Stimulated activated CD4-positive, alpha-beta T cell treated with anti-CD3 and anti-CD28 coated beads, Interleukin-12 subunit alpha, Interleukin-12 subunit beta, amount 100 ng/mL, for 4 hours (primary cell): ENCODE measurements at places on chromosomes 5 and 9.

DNA sequence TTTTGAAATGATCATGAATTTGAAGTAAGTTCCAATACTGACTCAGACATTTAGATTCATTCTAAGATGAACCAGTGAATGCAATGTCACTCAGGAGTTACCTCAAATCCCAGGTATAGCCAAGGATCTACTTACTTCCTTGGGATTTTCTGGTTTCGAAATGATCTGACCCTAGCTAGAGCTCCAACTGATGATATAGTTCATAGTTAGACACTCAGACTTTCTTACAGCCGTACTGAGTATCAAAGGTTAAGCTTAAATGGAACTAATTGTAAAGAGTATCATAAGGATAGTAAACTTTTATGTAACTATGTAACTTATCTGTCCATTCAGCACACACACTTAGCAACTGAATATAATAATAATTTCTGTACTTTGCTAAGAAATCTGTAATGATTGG is 84.0 kb upstream of the FSD1L start:
- DNase-seq: no peak

GRCh38 chr5:27548484-27548883 is 510.1 kb upstream of the CDH9 start:
- no peak for DNase-seq

GRCh38 chr5:157384971-157385709 is 74.9 kb upstream of the NIPAL4 start:
- DNase-seq: no peak

DNA sequence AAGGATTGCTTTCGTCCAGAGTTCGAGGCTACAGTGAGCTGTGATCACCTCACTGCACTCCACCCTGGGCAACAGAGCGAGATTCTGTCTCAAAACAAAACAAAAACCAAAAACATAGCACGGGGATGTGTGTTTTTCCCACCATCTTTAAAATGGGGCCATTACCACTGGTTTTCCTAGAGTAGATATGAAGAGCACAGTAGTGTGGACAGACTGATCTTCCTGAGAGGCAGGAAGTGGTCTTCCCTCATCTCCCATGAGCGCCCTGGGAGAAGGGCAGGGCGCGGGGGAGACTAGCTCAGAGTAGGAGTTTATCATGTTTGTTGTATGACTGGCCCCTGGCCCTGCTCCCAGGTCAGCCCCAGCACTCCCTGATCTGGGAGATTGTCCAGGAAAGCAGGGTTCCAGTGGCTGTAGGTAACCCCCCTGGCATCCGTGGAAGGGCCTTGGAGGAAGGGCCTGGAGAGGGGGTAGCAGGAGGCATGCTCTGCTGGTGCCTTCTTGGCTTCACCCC is 2.3 kb downstream of the SUSD3 start:
- no peak for DNase-seq

DNA sequence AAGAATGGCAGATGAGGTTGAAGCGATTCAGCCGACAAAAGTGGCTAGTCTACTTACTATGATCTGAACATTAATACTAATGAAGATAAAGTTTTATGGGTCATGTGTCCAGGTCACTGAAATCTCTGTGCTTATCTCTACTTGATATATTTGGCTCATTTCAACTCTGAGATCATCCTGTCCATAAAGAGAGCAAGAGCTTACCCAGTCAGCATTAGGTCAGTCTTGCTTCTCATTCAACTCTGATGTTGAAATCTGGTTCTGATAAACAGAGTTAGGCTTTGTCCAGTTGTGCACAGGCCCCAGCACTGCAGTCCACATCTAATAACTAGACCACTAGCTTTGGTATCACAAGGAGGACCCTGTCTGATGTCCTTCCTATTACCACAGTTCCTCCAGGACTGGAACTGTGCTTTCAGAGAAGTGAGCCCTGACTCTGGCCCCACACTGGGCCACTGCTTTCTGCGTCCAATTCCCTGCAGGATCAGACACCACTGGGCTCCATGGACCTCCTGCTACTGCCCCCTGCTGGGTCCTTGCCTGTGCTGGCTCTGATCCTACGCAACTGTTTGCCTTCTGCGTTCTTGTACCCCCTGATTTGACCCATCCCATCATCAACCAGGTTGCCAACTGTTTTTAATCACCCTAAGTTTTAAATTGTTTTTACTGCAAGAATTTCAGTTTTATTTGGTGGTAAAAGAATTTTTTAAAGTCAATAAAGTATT is 23.7 kb upstream of the FAM120A start:
- DNase-seq: no peak

DNA sequence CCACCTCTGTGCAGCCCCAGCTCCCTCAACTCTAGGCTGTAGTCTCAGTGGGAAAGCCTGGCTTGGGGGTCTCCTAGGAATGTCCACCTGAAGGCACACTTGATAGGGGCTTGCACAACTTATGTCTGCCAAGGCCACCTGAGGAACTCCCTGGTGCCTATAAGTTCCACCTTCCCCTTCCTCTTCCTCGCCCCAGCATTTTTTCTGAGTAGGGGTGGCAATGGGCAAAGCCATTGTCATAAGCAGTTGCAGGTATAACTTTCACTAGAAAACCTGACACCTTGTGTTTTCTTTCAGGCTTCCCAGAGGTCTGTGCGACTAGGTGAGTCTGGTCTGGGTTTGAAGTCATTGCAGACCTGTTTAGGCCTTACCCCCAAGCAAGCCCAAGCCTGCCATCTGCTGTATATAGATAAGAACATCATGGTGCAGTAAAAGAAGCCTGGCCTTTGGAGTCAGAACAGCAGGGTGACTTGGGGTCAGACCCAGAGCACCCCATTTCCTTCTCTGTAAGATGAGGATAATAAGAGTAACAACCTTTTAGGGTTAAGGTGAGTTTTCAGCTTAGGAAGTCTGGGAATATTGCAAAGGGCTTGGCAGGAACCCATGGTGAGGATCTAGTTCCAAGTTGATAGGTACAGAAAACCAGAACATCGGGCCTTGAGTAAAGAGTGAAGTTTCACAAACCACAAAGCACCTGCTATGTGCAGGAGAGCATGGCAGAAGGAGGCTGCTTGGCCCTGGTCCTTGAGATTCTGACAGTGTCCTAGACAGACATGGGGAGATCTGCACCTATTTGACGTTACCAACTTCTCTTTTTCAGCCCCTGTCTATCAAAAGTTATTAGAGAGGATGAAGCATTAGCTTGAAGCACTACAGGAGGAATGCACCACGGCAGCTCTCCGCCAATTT is 33.8 kb downstream of the TGFBI start:
- DNase-seq: no peak

- no peak for DNase-seq
Observed at GRCh38 chr9:33272061-33272460, 7.2 kb downstream of the CHMP5 start.

DNA sequence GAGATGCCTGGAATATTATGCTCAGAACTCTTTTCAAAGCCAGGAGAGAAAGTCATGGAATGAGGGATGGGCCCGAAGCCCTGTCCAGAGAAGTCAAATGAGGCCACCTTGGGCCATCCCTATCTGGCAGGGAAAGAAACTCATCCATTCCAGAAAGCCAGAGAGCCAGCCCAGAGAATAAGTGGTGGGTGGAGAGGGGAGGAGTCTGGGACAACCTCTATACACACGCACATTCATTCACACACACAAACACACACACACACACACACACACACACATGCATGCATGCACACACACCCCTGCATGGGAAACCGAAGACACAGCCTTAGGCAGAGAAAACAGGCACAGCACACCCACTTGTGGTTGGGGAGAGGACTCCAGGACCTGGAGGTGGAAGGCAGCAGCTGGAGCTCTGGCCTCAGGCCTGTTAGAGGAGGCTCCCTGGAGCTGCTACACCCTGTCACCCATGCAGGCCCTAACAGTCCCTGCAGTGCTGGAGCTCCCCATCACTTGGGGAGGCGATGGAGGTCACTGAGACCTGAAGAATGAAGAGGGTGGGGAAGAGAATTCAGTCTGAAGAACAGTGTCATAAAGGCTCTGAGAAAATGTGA is 38.0 kb downstream of the TGFBI start:
- DNase-seq: no peak

DNA sequence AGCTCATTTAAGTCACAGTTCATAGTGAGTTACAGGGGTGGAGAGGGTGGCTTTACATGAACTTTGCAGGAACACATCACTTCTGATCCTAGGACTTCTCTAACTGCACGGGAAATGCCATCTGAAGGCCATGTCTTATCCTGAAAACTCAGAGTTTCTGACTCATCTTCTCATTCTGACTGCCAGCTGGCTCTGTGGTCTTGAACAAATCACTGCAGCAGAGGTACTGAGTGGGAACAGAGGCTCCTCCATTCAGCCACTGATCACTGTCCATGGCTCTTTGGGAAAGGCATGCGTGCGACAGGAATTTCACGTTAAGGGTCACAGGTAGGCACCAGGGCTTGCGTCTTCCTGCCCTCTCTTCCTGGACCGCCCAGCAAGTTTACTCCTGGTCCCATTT is 114.6 kb upstream of the LRRTM2 start:
- DNase-seq: no peak

- DNase-seq: no peak
Observed at GRCh38 chr5:72294473-72294872, 25.6 kb downstream of the MRPS27 start.

DNA sequence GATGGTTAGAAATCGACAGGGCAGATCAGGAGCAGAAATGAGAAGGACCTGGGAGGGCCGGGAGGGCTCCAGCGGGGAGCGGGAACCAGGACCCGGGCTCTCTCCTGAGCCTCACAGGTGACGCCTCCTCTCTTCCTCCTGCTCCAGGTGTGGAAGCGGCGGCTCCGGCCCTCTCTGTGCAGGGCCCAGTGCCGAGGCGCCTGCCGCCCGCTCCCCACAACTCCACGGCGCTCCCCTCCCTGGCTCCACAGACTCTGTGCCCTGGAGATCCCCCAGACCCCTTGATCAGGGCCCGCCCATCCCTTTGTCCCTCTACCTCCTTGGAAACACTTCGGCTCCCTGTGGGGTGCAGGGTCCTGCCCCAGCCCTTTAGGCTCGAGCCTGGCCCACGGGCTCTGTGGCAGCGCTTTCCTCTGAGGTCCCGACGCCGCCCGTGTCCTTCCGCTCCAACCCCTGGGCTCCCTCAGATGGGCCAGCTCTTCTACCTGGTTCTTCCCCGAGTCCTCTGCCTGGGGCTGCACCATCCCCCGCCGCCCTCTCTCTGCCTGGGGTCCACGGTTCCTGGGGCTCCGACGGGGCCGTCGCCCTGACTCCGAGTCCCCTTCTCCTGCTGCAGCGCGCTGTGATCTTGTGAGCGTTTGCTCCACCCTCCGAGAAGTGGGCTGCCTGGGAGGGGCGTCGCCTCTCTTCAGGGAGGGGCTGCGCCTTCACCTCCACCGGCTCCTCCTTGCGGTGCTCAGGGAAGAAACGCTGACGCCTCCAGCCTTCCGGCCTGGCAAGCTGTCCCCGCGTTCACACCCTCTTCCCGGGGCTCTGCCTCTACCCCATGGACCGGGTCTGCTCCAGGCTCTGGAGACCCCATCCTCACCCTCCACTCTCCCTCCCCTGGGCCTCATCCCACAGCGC is 22.4 kb upstream of the SLC6A3 start:
- DNase-seq: no peak

GRCh38 chr9:134679616-134680392 is 38.2 kb downstream of the COL5A1 start:
- DNase-seq: no peak

GRCh38 chr5:16616536-16617273 is at the start of gene RETREG1:
Gene RETREG1, minus strand, starts transcription at chr5:16616997. Its CDS starts 26 bp downstream, at chr5:16616971.
- peak; percentile 79 for DNase-seq
